ENCODE measurements at places on chromosomes 12 and 14. TPM values are rescaled to one million over a fixed set of nuclear protein-coding genes. Genes with fewer than 3 reads are reported as not detected.

DNA sequence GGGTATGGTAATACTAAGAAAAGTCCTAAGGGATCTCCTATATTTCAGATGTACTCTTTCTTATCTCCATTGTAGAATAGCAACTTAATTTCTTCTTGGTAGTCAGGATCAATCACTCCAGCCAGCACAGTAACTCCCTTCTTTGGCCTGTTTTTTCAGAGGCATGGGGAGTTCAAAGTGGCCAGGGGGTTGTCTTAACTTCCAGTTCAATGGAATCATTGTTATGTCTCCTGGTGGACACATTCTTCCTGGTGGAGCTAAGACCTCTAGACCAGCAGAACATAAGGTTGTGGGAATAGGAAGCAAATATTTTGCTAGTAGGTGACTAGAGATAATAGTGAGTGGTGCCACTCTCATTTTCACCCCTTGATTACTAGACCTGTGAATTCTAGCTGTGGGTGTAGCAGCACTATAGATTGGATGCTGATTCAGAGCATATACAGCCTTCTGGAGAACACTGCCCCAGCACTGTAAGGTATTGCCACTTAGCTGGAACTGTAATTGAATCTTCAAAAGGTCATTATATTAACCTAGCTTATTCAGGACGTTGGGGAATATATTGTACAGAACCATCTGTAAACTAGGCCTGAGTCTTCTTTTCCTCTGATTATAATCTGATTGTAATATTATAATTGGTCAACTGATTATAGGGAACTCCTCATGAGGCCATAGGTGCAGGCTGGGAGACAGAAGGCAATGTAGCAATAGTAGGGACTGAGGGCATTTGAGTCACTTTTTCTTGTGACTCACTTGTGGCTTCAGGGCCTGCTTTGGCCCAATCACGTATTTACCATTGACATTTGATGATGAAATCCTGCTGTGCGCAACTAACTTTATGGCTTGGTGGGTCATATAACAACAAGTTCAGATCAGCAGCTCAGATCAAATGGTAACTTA is 60.2 kb upstream of the ATP2B1 start:
- no peak for DNase-seq

- DNase-seq, result peak; percentile 7
Measured at GRCh38 chr14:49550286-49551184, 35.6 kb downstream of the RPS29 start.

DNA sequence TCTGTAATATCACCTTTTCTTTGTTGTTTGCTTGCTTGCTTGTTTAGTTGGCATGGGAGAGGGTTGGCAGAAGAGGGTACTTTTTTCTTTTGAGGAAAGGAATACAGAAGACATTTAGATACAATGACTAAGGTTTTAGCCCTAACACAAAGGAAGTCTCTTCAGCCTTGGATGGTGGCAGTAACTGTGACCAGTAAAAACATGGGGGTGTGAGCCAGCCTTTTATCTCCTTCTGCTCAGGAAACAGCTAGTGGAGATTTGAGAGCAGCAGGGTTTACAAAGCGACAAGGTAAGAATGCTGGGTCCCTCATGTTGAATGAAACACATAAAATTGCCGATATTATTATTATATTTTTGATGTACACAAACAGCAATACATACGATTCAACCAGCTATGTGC is 40.4 kb downstream of the SLC8A3 start:
- DNase-seq, result no peak

GRCh38 chr12:27220055-27220987 is 23.8 kb upstream of the STK38L start:
- peak; percentile 27 for DNase-seq

DNA sequence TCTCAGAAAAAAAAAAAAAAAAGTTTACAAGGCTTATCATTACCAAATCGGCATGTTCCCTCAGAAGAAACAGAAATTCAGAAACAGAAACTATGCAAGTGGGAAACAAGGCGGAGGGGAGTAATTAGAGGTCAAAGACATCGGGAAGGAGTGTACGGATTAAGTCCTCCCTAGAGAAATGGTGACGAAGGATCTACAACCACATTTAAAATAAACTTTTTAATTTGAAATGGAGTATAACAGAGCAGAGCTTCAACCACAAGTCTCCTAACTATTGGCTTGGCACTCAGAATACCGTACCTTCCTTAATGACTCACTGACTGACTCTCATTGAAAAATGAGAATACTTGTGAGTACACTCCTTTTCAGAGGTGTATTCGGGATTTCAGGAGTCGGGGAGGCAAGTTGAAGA is 908 bp downstream of the ENTPD5 start:
- no peak for DNase-seq

GRCh38 chr12:94174576-94174975 is 26.2 kb downstream of the PLXNC1 start:
- peak; percentile 62 for DNase-seq

GRCh38 chr12:53418221-53418620 is 5.4 kb upstream of the AMHR2 start:
- DNase-seq, result no peak

DNA sequence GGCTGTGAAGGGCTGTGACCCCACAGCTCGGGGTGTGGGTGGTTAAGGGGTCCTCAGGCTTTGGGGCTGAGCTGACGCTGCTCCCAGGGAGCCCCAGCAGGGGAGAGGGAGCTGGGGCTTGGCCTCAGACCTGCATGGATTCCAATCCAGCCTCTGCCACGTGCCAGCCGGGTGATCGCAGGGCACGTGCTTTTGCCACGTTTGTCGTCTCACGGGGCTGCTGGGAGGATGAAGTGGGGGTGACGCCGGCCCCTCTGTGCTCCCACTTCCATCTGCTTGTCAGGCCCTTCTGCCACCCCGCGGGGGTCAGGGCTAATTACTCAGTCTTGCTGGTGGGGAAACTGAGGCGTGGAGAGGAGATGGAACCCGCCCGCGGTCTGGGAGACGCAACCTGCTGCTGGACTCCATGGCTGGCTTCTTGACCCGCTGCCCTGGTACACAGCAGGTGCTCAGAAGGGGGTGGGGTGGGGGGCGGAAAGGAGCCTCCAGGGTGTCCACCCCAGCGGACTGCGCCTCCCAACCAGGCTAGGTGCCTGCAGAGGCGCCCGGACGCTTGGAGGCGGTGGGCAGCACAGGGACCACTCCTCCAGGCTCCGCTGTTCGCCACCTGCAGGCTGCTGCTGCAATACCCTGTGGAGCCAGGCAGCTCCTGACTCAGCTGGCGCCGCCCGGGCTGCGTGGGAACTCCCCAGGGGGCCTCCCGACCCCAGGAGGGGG is 36.4 kb upstream of the PRIMA1 start:
- no peak for DNase-seq

DNA sequence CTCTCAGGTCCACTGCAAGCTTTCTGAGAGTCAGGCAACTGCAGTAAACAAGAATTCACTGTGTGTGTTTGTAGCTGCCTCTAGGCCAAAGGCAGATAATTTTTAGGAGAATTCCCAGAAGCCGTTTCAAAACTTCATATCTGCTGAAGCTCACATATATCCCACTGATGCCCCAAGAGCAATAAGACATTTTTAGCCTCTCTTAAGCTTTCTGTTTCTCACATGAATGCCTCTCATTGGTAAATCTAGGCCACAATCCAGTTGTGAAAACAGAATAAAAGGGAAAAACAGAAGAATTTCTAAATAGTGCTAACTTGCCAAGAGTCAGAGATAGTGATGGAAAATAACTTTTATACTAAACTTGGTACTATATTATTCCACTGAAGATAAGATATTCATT is 48.5 kb upstream of the LIN7A start:
- no peak for DNase-seq

GRCh38 chr14:96184737-96185136 is 19.9 kb upstream of the BDKRB2 start:
- no peak for DNase-seq

DNA sequence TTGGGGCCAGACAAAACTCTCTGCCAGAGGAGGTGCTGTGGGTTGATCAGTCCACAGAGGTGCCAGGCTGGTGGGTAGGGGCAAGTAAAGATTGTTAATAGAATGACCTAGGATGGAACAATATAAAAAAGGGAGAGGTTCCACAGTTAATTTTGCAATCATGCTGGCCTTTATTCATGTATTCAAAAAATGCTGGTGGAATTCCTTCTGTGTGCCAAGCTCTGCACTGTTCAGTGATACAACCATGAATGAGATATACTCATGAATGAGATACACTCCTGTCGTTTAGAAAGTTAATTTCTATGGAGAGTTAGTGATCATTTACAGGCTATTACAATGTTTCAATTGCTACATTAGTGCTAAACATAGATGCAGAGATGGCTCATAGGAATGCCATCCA is 252.6 kb upstream of the RMST start:
- DNase-seq, result no peak

DNA sequence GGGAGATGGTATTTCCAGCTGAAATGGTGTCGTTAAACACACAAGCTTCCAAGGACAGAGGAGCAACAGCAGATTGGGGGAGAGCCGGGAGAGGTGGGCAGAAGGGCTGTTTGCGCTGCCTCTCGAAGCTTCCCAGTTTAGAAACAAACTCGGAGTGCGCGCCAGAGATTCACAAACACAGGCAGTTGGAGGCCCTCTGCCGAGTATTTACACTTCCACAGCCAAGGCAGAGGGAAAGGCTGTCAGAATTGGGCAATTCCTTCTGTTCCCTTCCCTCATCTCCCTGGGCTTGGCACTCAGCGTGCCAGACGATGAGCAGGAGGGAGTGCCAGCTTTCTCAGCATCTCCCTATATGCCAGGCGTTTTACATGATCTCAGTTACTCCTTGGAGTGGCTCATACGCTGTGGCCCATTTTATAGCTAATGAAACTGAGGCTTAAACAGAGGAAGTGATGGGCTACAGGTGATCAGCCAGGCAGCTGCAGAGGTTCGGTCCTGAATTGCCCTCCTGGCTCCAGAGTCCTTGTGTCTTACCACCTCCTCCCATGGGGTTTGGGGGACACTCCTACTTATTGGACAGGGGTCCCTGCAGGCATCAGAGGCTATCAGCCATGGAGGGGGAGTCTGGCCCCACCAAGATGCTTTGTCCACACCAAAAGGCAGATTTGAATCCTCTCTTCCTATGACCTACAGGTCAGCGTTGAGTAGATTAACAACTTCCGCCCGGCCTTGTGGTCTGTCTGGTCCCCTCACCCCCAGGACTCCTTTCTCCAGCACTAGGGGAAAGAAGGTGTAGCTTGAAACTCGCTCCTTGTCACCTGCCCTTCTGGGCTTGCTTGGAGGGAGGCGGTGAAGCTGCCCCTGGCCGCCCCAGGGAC is 3.1 kb downstream of the FAM222A start:
- no peak for DNase-seq

DNA sequence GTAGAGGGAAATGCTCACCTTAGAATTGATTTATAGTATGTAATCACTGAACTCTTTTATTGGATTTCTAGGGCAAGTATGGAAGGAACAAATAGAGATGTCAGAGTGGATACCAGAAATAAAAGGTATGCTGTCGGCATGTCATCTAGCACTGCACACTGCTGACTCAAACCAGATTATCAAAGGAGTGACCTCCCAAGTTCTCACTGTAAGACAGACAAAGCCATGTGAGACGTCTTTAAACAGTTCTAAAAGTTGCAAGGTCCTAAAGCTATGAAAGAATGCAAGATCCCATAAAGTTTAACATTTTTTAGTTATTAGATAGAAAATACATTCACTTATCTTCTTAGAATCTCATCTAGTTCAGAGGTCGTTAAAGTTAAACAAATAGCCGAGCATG is 70.0 kb upstream of the CPM start:
- DNase-seq, result no peak

DNA sequence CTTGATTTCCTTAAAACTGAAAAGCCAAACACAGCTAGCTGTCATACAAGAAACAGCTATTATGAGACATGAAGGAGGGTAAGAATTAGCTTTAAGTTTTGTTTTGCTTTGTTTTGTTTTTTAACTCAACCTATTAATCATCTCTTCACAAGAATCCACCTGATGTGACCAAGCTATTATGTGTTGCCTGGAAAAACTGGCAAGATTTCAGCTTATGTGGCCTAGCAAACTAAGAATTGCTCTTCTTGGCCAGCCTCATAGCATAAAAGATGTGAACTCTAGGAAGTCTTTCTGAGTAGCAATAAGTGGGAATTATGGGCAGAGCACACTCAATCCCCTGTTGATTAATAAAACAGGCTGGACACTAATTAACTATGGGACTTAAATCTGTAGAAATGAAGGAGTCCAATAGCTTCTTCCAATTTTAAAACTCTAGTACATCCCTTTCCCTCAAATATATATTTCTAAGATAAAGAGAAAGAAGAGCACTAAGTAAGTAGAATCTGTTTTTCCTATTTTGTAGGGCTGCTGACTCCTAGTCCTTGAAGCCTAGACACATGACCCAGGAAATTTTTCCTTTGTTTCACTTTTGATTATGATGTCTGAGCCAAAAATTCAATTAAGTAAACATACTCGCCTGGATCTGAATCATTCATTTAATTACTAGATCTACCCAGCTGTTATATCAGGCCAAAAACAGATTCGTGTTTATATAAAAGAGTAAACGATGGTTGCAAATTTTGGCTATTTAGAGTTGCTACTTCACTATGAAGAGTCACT is 75.7 kb downstream of the GTF2A1 start:
- no peak for DNase-seq

- DNase-seq, result peak; percentile 74
Measured at GRCh38 chr14:61472011-61472672, 150.8 kb downstream of the PRKCH start.

DNA sequence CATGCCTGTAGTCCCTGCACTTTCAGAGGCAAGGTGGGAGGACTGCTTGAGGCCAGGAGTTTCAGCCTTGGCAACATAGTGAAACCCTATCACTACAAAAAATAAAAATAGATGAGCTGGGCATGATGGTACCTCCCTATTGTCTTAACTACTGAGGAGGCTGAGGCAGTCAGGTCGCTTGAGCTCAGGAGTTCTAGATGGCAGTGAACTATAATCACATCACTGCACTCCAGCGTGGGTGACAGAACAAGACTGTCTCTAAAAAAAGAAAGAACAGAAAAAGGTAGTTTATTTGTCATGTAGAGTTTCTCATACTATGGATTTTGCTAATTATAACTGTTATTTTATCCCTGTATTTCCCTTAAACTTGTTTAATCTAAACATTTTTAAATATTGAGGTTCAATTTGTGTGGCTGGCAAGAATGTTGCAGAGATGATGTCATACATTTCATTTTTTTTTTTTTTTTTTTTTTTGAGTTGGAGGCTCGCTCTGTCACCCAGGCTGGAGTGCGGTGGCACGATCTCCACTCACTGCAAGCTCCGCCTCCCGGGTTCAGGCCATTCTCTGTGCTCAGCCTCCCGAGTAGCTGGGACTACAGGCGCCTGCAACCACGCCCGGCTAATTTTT is 39.7 kb upstream of the ATF7IP start:
- no peak for DNase-seq

- no peak for DNase-seq
Measured at GRCh38 chr12:128911861-128912260, 58.6 kb downstream of the GLT1D1 start.

- peak; percentile 50 for DNase-seq
Measured at GRCh38 chr14:69648480-69649451, 37.4 kb downstream of the SUSD6 start.

GRCh38 chr14:105240811-105241576 is 7.3 kb upstream of the BTBD6 start:
- no peak for DNase-seq

MYF6 gene
- total RNA-seq, result not detected

A2M gene
- not detected for total RNA-seq

CCDC175 gene
- not detected for total RNA-seq

FZD10 gene
- total RNA-seq, result not detected

MYH6 gene
- total RNA-seq, result not detected

CDK2 gene
- total RNA-seq, result 81.4 TPM

AQP5 gene
- total RNA-seq, result not detected

CLEC6A gene
- total RNA-seq, result not detected

FAM90A1 gene
- not detected for total RNA-seq

LRRC10 gene
- total RNA-seq, result not detected

HOXC6 gene
- total RNA-seq, result 2.7 TPM

KCNMB4 gene
- 8.7 TPM for total RNA-seq

CCDC38 gene
- 1.5 TPM for total RNA-seq

RNF212B gene
- not detected for total RNA-seq

CPNE6 gene
- not detected for total RNA-seq

NDRG2 gene
- total RNA-seq, result not detected

Data from OCI-LY7 (cell line).